Stimulated activated CD4-positive, alpha-beta T cell treated with anti-CD3 and anti-CD28 coated beads, Interleukin-1b, Interleukin-23, amount 100 ng/mL, for 1 hour (primary cell): ENCODE measurements at places on chromosomes 7 and 10.
A peak's percentile ranks its signal among the peaks of the same experiment; 100 is the strongest.

DNA sequence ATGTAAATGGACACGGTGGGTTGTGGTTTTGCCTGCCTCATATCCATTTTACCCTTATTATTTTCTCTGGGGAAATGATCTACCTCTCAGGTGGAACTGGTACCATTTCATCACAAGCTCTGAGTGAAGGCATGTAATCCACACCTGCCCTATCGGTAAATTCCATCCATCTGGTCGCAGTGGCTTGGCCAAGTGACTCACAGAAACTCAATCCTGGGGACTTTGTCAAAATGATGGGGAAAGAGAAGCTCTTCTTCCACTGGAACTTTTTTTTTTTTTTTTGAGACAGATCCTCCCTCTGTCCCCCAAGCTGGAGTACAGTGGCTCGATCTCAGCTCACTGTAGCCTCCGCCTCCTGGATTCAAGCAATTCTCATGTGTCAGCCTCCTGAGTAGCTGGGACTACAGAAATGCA is 48.2 kb upstream of the ANKRD1 start:
- DNase-seq: no peak

DNA sequence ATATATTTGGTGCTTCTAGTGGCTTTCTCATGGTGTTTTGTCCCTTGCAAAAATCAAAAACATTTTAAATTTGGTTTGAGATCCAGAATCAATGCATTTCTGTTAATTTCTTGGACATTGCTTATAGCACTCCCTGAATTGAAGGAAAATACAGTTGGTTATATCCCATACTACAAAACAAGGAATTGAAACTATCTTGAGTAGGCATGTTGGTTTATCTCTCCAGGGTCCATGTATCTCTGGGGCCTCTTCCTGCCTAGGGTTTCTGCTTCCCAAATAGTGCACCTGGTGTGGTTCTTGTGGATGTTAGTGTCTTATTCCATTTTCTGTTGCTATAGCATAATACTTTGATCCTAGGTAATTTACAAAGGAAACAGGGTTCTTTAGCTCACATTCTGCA is 212.4 kb downstream of the CAMK1D start:
- no peak for DNase-seq

GRCh38 chr10:22779331-22780019 is 65.1 kb upstream of the PIP4K2A start:
- DNase-seq: no peak

- DNase-seq: no peak
These were observed 40.0 kb downstream of the CUX1 start for GRCh38 chr7:101857358-101857811.

GRCh38 chr7:150404805-150405583 is 25.9 kb downstream of the ZNF775 start:
- DNase-seq: peak; percentile 41

- no peak for DNase-seq
These were observed 92.2 kb upstream of the DKK1 start for GRCh38 chr10:52221923-52222322.

GRCh38 chr10:29993319-29993915 is 66.0 kb downstream of the JCAD start:
- no peak for DNase-seq

DNA sequence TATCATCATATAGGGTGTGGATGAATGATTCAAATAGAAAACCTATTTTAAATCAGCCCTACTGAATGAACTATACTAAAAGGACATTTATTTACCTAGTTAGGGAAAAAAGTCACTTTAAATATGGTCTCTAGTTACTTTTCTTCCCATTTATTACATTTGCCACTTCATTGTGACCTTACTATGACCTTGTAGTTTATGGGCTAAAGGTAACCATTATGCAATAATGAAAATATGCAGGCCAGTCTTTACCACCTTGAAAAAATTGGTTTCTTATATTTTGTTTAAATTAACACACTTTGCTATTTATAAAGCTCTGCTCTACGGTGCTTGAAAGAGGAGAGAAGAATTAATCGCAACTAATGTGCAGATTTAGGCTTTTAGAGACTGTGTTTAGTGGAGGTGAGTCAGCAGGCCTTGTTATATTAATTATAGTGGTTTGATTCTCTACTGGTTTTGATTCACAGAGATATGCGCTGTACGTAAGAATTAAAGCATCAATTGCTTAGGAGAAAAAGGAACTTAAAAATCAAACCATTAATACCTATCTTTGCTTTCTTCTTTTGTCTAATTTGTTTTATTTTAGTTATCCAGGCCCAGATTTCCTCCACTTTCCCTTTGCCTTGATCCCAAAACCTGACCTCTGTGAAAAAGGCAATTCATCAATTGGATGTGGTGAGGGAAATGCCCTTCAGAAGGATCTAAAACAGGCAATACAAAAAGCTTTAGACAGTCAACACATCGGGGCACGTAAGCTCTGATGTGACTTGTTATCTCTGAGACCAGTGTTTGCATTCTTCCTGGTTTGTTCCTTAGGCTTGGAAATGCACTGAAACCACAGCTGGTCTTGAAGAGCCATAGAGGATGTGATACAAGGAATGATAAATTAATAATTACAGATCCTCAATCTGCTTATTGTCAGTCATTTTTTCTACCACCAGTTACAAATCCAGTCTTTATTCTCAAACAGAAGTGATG is 141.2 kb upstream of the HDAC9 start:
- DNase-seq: no peak

DNA sequence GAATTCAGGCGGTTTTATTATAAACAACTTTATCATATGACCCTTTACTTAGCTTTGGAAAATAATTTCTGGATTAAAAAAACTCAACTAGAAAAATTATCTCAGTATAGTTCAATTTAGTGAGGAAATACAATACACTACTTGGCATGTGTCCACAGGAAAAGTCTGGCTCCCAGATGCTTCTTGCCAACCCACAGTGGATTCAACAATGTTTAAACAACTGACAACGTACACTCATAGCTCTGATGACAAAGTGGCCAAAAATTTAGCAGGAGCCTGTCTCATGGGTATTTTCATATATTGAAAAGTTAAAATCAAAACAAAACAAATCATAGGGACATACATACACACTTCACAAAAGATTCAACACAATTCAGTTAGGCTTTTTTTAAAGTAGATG is 158.8 kb downstream of the SKAP2 start:
- no peak for DNase-seq

DNA sequence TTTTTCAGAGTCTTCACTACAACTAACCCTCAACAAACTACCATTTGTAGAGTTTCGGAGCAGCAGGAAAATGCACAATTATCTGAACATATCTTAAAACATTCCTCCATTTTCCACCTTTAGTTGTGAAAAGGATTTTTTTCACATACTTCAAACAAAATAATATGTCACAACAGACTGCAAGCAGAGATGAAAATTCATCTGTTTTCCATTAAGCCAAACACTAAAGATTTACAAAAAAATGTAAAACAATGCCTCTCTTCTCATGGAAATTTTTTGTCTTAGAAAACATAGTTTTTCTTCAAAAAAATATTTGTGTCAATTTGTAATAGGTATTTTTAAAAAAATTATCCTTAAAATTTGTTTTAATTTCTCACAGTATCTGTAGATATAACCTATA is 98.9 kb downstream of the ARHGAP12 start:
- DNase-seq: no peak

- DNase-seq: no peak
These were observed 13.5 kb upstream of the HIPK2 start for GRCh38 chr7:139791316-139791715.

DNA sequence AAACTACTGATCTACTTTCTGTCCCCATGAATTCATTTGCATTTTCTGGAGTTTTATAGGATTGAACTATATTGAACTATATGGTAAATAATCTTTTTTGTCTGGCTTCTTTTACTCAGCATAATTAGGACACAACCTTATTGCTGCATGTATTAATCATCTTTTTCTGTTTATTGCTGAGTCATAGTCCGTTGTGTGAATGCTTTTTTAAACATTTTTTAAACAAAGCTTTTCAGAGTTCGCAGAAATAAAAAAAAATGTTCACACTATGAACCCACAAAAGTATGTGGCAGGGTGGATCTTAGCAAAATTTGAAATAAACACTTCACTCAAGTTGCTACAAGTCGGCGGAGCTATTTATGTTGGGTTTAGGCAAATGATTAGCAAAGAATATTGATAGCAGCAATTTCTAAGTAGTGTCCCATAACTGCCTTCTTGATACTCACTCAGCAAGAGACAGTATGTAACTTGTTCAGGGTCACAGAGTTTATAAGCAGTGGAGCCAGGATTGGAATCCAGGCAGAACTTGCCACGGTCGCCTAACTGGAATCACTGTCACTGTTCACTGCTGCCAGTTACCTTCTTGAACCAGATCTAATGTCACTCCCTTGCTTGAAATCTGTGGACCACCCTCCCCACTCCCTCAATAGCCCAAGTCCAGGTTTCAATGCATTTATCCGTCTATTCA is 5.6 kb downstream of the CH25H start:
- DNase-seq: no peak

- no peak for DNase-seq
These were observed 58.8 kb downstream of the PARP12 start for GRCh38 chr7:140003913-140004382.

- no peak for DNase-seq
These were observed 11.8 kb downstream of the PKD2L1 start for GRCh38 chr10:100318207-100318606.

DNA sequence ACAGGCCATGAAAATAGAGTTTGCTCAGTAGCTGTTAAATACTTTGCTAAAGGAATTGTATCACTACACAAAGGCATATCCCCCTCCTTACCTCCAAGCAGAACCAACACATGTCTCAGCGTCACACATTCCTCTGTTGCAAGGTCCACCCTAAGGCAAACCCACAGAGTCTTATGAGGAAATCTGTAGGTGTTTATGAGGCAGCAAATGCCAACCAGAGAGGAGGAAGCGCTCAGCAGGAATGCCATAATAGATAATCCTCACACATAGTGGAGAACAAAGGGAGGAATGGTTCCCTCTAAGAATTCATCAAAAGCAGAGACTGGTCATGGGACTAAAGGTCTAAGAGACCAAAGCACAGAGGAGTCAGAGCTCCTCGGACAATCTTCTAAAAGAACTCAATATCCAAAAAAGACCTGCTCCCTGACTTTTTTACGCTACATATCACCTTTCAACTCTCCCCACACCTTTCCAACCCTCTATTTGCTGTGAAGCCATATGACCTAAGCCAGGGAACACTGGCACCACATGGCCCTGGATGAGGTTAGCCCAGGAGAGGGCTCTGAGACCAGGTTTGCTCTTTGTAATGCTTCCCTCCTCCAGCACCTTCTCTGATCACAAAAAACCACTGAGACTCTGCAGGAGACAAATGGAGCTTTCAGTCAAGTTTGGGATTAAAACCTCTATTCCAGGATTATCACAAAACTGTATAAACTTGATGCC is 7.3 kb downstream of the SLC25A13 start:
- no peak for DNase-seq

DNA sequence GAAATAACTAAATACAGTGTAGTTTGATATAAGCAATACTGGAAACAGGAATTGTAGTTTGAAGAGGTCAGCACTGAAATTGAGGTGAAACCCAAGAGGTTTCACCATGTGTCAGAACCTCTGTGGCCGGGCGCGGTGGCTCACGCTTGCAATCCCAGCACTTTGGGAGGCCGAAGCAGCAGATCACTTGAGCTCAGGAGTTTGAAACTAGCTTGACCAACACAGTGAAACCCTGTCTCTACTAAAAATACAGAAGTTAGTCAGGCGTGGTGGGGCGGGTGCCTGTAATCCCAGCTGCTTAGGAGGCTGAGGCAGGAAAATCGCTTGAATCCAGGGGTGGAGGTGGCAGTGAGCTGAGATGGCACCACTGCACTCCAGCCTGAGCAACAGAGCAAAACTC is 13.7 kb downstream of the AHCYL2 start:
- DNase-seq: no peak

DNA sequence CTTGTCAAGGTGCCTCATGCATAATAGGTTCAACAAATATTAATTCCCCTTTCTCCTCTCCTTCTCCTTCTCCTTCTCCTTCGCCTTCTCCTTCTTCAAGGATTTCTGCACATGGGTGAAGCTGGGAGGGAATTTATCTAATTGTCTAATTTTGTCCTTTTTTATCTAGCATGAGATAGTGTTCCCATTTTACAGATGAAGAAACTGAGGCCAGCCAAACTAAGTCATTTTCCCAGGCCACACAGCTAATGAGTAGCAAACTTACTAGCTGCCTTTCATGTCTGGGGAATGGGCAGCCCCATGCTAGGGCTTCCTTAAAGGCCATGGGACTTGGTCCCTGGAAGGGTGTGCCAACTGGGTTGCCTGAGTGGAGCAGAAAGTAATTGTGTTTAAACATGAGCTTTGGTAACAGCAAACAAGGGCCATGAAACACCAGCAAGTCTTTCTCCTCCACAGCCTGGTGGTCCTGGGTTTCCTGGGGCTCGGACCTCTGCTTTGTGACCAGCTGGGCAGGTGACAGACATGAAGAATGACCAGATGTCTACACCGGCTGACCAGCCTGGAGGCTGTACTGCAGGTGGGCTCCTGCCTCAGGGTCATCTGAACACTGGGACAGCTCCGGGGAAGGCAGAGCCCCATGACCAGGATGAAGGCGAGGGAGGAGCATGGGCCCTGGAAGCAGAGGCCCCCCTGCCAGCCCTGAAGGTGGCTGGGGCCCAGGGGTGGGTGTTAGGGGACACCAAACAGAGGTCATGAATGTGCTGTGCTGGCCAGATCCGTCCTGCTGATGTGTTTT is 138.0 kb downstream of the PTPN20 start:
- DNase-seq: no peak

GRCh38 chr7:43220250-43220649 is 107.8 kb downstream of the HECW1 start:
- DNase-seq: no peak

DNA sequence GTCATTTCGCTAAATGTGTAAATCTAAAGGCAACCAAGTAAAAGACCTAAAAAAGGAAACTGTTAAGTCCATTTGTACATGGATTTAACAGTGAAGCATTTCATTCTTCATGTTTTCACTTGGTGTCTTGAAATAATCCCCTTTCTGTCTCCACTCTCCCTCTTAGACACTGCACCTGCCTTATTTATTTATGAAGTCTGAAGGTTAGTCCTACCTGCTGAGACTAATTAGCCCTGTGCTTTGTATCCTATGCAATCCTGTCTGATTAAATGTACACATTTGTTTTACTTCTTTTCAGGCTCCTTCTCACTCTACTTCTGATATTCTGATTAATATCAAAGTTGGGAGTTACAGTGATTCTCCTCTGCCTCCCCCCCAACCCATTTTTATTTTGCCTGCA is 1.9 kb upstream of the TCF7L2 start:
- no peak for DNase-seq

DNA sequence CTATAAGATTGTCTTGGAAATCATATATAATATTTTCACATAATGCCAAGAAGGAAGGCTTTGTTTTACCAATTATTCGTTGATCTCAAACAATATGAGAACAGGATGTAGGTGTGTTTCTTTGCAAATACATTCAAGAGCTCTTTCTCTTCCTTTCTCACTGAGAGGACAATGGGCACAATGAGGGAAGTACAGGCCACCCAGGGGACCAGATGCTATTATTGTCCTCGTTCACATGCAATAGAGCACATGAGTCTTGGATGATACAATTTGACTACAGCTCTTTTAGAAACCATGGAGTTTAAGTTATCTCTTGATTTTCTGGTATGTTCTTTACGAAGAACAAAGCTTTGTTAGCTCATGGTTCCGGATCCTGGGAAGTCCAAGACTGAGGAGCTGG is 323.7 kb upstream of the KLF6 start:
- no peak for DNase-seq
